ENCODE measurements at places on chromosomes 3 and 15.

DNA sequence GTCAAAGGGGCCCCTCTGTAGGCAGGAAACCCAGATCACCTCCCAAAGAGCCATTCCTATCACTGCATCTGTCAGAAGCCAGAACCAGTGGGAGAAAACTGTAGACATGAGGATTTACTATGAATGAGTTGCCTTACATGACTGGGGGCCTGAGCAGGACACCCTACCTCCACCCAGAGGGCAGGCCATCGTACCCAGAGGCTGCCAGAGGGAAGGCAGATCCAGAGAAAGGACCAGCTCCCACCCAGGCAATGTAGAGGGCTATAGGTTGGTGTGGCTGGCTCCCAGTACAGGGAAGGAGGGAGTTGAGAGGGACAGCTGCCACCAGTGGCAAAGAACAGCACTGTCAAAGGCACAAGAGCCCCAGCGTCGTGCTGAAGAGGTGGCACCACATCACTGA is 233.2 kb downstream of the OCA2 start:
- no peak for DNase-seq

DNA sequence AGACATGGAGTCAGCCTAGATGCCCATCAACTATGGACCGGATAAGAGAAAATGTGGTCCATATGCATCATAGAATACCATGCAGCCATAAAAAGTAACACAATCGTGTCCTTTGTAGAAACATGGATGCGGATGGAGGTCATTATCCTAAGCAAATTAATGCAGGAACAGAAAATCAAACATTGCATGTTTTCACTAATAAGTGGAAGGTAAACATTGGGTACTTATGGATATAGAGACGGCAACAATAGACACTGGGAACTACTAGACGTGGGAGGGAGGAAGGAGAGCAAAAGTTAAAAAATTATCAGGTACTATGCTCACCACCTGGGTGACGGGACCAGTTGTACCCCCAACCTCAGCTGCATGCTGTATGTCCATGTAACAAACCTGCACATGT is 2.5 kb downstream of the PLD1 start:
- DNase-seq, result no peak

GRCh38 chr3:188278717-188279324 is 124.9 kb downstream of the LPP start:
- DNase-seq, result no peak

DNA sequence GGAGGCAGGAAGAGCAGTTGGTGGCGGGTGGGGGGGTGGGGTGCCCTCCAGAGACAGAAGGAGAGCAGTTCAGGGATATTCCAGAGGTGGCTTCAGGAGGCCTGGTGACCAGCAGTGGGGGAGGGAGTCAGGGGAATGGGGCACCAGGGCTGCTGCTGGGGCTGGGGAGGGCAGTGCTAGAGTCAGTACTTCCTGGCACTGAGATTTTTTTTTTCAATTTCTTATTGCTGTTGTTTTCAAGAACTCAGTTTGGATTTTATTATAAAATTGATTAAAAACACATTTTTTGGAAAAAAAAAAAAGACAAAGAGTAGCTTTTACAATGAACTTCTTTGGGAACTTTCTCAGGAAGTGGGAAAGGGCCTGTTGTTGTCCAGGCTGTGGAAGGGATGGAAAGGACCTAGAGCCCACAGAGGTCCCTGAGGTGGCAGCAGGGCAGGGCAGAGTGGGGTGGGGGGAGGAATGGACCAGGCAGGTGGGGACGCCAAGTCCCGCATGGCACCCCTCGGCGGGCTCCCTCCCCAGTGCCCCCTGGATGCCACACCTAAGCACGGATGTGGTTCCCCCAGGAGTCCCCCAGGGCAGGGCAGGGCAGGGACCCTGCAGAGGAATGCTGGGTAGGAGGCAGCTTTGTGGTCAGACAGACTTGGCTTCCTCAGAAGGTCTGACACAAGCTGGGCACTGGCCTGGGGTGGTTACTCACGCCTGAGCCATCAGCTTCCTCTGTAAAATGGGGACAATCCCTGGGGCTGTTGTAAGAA is 8.5 kb upstream of the ANPEP start:
- no peak for DNase-seq

- DNase-seq, result no peak
These were observed 60.0 kb downstream of the RPL22L1 start for GRCh38 chr3:170809975-170810357.

GRCh38 chr15:101501703-101502373 is 12.3 kb upstream of the PCSK6 start:
- DNase-seq, result no peak

DNA sequence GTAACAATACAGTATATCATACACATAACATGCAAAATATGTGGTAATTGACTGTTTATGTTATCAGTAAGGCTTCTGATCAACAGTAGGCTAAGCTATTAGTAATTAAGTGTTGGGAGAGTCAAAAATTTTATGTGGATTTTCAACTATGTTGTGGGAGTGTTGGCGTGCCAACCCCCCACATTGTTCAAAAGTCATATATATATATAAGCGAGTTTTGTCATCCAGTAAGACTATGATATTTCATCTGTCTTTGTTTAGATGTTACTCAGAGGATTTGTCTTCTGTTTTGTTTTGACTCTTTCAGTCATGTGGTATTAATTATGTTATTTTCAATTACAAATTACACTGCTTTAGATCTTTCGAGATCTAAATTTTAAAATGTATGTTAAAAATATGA is 51.0 kb upstream of the RAP2B start:
- DNase-seq, result no peak

GRCh38 chr15:60633426-60633968 is 154.6 kb upstream of the ICE2 start:
- DNase-seq, result no peak

DNA sequence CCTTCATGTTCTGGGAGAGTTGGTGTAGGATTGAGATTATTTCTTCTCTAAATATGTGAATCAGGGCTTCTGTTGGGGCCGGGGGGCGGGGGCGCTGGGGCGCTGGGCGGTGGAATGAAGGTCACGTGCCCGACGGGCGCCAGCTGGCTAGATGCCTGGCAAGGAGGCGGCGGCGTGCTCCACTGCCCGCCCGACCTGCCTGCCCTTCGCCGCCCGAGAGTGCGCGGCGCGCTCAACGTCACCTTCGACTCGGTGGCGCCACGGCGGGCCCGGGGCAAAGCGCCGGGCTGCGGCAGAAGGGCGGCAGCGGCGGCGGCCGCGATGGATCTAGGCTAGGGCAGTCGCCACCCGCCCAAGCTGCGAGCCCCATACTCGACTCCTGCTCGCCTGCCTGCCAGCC is 47.0 kb upstream of the LHFPL4 start:
- DNase-seq, result no peak

GRCh38 chr3:15649858-15650257 is 48.3 kb downstream of the BTD start:
- DNase-seq, result no peak

- DNase-seq, result no peak
These were observed 379.0 kb upstream of the IL12A start for GRCh38 chr3:159609625-159610024.

DNA sequence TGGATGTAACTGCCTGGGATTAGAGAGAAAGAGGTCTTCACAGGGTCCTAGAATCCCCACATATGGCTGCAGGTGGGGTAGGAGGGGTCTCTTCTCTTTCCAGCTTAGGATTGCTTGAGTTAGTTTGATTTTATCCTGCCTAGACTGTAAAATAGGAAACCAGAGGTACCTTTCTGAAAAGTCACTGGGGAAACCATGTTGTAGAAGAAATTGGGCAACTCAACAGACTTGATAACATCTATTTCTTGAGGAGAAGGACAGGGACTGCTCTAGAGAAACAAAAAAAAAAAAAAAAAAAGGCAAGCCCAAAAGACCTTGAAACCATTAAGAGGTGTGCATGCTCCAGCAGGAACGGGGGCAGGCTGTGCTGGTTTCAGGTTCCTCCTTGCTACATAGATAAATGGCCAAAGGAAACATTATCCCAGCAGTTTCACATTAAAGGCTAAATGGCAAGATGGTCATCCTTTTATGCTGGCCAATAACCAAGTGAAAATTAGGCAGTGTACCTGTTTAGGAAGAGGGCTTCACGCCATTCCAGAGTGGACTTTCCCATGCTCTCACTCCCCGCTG is 116.1 kb downstream of the ALDH1A2 start:
- no peak for DNase-seq

DNA sequence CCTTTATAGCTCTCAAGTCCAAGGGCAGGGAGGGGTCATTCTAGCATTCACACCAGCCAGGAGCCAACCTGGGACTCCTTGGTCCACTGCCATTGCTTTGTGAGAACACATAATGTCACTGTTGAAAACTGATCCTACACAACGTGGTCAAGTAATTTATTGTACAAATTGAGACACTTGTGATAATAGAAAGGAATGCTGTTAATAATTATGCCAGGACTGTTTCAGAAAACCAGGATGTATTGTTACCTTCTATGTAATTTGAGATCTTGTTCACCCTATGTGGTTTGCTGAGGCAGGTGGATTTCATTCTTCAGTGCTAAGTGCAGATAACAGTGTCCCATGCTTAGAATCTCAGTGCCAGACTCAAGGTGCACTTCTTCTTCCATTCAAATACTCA is 33.3 kb downstream of the TMCO5A start:
- DNase-seq, result no peak

DNA sequence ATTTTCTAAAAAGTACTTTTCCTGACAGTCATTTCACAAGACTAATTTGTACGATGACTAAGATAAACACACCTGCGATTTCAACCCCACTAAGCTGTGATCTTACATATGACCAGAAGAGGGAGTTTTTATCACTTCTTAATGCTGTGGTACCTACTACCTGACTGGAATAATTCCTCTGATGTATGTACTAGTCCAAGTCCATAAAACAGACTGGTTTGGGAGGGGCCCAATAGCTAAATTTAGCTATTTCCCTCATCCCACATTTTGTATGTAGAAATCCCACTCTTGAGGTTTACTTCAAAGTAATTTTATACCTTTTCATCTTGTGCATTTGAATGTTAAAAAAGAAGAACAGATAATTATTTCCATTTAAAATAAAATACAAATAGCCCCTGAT is 49.7 kb upstream of the SCAANT1 start:
- DNase-seq, result no peak

DNA sequence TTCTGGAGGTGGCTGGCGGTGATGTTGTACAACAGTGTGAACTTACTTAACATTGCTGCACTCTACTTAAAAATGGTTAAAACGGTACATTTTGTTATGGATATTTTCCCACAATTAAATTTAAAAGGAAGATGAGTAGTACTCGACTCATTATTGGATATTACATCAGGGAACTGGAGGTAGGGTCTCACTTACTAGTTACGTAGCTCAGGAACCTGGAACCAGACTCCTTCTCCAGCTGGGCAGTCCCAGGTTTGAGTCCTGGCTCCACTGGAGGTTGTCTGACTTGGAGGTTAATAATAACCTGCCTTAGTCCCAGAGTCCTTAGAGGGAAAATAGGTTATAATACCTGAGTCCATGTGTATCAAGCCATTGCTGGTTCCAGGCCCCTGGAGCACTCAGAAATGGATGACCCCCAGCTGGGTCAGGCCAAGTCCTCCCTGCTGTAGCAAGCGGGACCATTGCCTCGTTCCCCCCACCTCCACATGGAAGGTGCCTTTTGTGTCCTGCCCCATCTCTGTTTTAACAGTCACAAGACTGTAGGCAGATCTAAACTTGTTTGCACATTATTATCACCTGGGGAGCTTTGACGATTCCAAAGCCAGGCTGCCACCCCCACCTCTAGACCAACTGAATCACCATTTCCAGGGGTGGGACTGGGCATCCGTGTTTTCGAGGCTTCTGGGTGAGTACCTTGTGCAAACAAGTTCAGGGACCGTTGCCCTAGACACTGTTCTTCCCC is 126.6 kb downstream of the IGF1R start:
- no peak for DNase-seq

GRCh38 chr3:69524816-69525215 is 138.9 kb upstream of the FRMD4B start:
- no peak for DNase-seq

- DNase-seq, result no peak
These were observed 10.9 kb upstream of the LYSMD4 start for GRCh38 chr15:99744142-99744541.

DNA sequence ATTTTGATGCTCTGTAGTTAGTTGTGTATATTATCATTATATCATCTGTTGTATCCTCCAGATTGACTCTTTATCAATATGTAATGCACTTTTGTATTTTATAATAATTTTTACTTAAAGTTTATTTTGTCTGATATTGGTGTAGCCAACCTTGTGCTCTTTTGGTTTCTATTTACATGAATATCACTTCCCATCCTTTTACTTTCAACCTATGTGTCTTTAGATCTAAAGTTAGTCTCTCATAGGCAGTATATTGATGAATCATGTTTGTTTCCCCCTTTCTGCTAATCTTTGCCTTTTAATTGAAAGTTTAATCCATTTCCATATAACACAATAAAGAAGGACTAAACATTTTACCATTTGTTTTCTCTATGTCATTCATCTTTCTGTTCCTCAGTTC is 28.1 kb upstream of the CD200R1L start:
- DNase-seq, result no peak

- no peak for DNase-seq
These were observed 207.1 kb downstream of the KCNMB2 start for GRCh38 chr3:178743297-178743696.

GRCh38 chr3:6509576-6509975 is 351.3 kb upstream of the GRM7 start:
- DNase-seq, result no peak

- no peak for DNase-seq
These were observed 6.8 kb upstream of the ANKRD28 start for GRCh38 chr3:15804553-15805095.

DNA sequence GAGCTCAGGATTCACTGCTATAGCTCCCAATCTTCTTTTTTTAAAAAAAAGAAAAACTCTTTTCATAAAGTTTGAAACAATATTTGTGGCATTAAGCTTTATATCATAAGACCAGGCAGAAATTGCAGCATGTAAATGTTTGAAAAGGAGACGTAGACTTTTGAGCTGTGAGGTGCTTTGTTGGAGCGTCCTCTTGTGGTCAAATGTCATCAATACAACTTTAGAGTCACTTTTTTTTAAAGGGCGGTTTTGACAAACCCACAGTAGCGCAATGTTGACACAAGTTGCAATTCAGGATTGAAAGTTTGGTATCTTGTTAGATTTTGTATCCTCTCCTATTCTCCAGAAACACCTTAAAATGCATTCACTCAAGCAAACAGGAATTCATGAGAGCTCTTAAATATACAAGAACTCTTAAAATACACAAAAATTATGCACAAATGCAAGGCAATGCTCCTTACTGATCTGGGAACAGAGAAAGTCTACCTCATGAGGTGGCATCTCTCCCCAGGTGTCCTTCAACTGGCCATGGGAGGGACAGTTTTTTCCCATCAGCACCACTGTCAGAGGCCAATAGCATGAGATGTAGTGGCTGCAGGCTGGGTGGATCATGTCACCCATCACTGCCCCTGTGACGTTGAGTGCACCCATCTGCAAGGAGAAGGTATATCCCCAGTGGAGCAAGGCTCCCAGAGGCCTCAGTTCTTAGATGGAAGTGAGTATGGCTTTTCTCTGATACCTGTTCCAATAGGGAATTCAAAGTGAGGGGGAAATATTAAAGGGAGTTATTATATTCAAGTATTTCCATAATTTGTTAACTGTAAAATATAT is 70.7 kb downstream of the ANXA2 start:
- DNase-seq, result peak; percentile 44

DNA sequence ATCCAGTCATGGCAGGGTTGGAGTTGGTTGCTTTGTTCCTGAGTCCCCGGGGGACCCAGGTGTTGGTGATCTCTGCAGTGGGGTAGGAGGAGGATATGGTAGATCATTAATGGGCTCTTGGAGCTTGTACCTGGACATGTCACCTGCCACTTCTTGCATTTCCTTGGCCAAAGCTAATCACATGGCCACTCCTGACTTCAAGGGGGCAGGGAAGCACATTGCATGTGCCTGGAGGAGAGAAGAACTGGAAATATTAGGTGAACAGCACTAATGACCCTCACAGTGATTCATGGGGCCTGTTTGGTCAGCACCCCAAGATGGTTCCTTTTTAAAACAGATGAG is 87.1 kb upstream of the MYZAP start:
- no peak for DNase-seq

Measured in fibroblast of the conjunctiva (primary cell).